ENCODE measurements at places on chromosomes 13 and 19.
A peak's percentile ranks its signal among the peaks of the same experiment; 100 is the strongest.

DNA sequence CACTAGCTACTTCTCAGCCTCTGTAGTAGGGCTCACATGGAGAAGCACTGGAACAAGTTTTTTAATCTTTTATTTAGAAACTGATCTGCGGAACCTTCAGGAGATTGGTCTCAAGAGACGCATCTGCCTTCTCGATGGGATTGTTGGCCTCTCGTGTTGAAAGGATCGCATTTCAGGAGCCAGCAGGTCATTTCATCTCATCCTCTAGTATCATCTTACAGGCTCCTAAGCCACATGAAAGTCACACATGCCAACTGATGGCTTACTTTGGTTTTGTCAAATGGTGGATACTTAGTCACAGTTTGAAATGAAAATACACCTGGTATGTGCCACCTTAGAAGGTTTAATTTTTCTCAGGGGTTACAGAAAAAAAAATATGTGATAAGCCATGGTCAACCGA is 1703.6 kb downstream of the EFNB2 start:
- no peak for DNase-seq
- no peak overlapping the region for H3K4me3 ChIP-seq
- no peak overlapping the region for H3K27ac ChIP-seq
- H3K36me3 ChIP-seq = no peaks in the 10 kb centered on the region
- H3K4me1 ChIP-seq = no peaks in the 10 kb centered on the region

DNA sequence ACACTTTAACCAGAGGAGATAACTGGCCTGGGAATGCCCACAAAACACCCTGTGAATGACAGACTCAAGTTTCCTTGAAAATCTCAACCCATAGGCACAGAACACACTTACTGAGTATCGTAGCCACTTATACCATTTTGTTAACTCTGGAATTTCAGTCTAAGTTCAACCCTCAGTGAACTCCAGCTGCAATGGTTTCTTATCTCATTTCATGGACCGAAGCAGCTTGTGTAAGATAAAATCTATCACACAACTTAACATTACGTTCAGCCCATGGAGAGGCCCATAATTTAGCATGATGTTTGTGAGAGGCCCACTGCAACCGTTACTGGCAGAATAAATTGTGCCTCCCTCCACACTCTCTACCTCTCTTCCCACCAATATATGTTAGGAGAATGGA is 323.0 kb downstream of the DNAJC15 start:
- DNase-seq = no peak
- H3K36me3 ChIP-seq = no peaks in the 10 kb centered on the region
- H3K4me1 ChIP-seq = no peaks in the 10 kb centered on the region
- no peak overlapping the region for H3K27ac ChIP-seq

DNA sequence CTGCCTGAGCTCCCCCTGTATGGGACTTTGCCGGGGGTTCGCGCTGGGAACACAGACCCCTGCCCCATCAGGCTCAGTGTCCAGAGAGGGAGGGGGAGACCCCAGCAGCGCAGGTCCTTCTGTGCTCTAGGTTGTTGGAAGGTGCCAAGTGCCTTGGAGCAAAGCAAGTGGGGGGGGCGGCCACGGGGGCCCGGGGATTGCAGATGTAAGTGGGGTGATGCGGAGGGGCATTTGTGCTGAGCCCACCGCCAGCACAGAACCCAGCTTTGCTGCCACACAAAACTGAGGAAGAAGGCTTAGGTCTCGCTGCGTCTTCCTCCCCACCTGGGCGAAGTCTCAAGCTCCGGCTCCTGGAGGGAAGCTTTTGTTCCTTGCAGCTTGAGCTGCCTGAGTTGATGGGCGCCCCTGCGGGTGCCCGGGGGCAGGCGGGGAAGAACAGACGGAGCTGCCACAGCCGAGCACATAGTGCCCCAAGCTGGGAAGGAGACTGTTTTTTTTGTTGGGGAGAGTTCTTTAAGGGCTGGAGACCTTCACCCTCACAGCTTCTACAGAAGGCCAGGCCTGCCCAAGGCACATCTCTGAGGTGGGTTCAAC is 1.5 kb upstream of the NTN5 start:
- H3K27ac ChIP-seq = peak overlapping the region; percentile 56
- no peaks in the 10 kb centered on the region for H3K36me3 ChIP-seq
- H3K4me3 ChIP-seq = no peak overlapping the region
- H3K4me1 ChIP-seq = peaks cover 9% of the 10 kb centered on the region
- H3K27me3 ChIP-seq = no peaks in the 10 kb centered on the region

DNA sequence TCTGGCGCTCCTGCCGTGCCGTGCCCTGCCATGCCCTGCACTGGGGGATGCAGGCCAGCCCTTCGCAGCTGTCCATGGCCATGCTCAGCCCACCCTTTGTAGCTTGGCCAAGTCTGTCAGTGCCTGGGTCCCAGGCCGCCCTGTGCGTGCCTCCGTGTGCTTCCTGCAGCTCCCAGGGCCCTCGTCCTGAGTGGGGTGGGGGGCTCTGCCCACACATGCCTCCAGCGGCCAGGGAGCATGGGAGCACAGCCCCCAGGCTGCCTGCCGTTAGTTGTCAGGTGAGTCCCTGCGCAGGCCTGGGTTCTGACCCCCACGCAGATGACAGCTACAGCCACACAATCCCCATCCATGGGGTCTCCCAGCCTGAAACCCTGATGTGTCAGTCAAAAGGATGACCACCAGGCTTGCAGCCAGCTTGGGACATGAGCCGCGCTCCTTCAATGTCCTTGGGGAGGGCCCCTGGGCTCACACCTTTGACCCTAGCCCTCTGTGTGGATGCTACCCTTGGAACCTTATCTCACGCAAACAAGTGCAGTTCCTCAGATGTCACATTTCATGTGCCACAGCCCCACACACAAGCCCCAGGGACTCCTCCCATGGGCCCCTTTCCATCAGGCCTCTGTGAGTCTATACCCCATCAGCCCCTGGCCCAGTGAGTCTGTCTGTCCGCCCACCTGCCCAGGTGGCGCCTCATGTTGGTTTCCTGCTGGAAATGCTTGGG is 24.5 kb downstream of the TMED1 start:
- peaks cover 39% of the 10 kb centered on the region for H3K36me3 ChIP-seq
- H3K27ac ChIP-seq = no peak overlapping the region

DNA sequence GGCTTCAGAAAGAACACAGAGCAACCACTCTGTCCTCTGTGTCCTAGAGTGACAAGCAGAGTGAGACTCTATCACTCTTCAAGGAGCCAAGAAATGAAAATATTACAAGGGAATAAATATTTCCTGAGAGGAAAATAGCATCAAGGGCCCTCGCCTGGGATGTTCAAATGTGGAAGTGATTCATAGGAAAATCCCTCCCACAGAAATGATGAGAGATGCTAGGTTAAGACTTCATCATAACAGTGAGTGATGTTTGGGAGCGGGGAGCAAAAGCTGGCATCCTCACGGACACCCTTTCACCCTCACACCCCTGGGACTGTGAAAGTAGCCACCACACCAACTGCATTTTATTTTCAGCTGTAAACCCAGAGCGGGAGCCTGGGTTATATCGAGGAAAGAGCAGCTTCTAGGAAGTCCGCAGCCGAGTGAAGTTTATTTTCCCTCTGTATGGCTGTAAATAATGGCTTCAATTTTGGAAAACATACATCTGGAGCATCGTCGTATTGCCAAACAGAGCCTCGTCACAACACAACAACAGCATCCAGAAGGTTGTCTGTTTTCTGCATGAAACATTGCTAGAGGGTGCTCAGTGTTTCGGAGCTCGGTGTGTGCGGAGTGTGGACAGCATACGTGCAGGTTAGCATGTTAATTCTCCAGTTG is 54.8 kb downstream of the DLEU7 start:
- H3K27me3 ChIP-seq = no peaks in the 10 kb centered on the region
- DNase-seq = no peak
- H3K36me3 ChIP-seq = peaks cover 2% of the 10 kb centered on the region
- no peak overlapping the region for H3K27ac ChIP-seq

DNA sequence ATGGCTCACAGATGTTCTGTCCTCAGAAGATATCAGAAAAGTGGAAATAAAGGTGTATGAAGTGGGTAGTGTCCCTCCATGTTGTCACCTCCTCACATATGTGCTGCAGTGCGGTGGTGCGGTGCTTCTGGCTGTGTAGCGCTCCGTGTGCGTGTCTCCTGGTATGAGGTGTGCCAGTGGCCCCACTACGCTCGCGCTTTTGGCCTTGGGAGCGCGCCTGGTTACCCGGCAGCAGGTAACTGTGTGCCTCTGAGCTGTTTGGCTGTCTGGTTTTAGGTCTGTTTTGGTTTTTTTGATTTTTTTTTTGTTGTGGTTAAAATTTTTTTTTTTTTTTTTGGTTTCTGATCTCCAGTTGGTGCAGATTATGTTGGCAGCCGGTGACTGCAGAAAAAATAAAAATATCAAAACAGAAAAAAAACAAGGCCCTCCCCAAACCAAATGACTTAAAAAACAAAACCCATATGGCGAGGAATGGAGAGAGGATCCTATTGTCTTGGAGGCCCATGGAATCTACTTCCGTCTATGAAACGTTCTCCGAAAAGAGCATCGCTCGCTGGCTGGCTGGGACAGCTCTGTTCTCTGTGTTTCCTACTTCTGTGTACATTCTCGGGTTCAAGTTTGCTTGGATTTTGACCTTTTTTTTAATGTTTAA is 7.9 kb downstream of the HNRNPL start:
- H3K27ac ChIP-seq = peak overlapping the region; percentile 94
- H3K36me3 ChIP-seq = peaks cover 64% of the 10 kb centered on the region
- DNase-seq = no peak
- peaks cover 72% of the 10 kb centered on the region for H3K4me1 ChIP-seq
- no peaks in the 10 kb centered on the region for H3K27me3 ChIP-seq
- H3K4me3 ChIP-seq = peak overlapping the region; percentile 61

GRCh38 chr13:20571676-20572075 is 4.7 kb downstream of the IFT88 start:
- H3K27ac ChIP-seq = no peak overlapping the region
- H3K36me3 ChIP-seq = peaks cover 21% of the 10 kb centered on the region
- H3K4me3 ChIP-seq = no peak overlapping the region
- H3K27me3 ChIP-seq = no peaks in the 10 kb centered on the region

DNA sequence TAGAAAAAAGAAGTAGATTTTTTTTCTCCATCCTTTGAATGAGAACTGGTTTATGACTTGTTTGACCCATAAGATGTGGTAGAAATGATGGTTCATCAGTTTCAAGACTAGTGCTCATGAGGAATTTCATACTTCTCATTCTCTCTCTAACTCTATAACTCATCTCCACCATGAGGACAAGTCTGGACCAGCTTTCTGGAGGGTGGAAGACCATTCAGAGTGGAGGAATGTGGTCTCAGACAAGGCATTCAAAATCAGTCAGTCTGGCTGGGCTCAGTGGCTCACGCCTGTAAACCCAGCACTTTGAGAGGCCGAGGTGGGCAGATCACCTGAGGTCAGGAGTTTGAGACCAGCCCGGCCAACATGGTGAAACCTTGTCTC is 3.5 kb upstream of the EID2 start:
- H3K4me3 ChIP-seq = no peak overlapping the region
- no peak for DNase-seq
- H3K27ac ChIP-seq = no peak overlapping the region
- H3K27me3 ChIP-seq = peaks cover 16% of the 10 kb centered on the region
- no peaks in the 10 kb centered on the region for H3K36me3 ChIP-seq
- peaks cover 14% of the 10 kb centered on the region for H3K4me1 ChIP-seq

GRCh38 chr19:33275933-33276619 is 26.3 kb downstream of the CEBPA start:
- H3K36me3 ChIP-seq = peaks cover 5% of the 10 kb centered on the region
- no peak overlapping the region for H3K4me3 ChIP-seq
- H3K4me1 ChIP-seq = peaks cover 23% of the 10 kb centered on the region
- H3K27ac ChIP-seq = no peak overlapping the region

- H3K27ac ChIP-seq = no peak overlapping the region
- H3K4me3 ChIP-seq = no peak overlapping the region
- no peaks in the 10 kb centered on the region for H3K36me3 ChIP-seq
- H3K27me3 ChIP-seq = no peaks in the 10 kb centered on the region
- H3K4me1 ChIP-seq = peaks cover 7% of the 10 kb centered on the region
- DNase-seq = no peak
Measured at GRCh38 chr13:42388326-42388725, 116.4 kb downstream of the AKAP11 start.

GRCh38 chr19:16088351-16089009 is 12.2 kb downstream of the TPM4 start:
- H3K27ac ChIP-seq = peak overlapping the region; percentile 47
- no peak for DNase-seq
- peaks cover 27% of the 10 kb centered on the region for H3K4me1 ChIP-seq
- no peak overlapping the region for H3K4me3 ChIP-seq

DNA sequence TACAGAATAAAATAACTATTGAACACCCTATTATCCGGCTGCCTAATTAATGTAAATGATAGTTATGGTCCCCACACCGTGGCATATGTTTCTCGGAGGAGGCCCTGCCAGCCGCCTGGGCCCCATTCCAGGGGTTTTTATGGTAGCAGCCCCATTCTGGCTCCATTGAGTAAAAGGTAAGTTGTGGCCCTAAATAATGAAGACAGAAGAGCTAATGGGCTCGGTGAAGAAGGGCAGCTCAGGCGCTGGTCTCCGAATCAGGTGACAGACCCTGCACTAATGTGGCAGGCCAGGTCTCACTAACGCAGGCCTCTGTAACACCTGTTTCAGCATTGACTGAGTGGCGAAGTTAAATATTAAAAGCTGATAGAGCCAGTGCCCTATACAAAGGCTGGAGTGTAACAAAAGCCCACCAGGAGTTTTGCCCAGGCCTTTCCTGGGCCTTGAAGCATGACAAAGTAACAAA is 19.1 kb downstream of the POP4 start:
- DNase-seq = no peak
- H3K4me3 ChIP-seq = no peak overlapping the region
- H3K27ac ChIP-seq = no peak overlapping the region
- peaks cover 20% of the 10 kb centered on the region for H3K27me3 ChIP-seq
- H3K4me1 ChIP-seq = peaks cover 21% of the 10 kb centered on the region
- H3K36me3 ChIP-seq = no peaks in the 10 kb centered on the region

Data from stimulated activated naive B cell treated with anti-CD40 and anti-IgM and Interleukin-4, amounts not matched to agents 10 μg/mL and 1 μg/mL and 100 μg/mL, for 72 hours (primary cell).